ENCODE measurements at places on chromosomes 5 and 9.

DNA sequence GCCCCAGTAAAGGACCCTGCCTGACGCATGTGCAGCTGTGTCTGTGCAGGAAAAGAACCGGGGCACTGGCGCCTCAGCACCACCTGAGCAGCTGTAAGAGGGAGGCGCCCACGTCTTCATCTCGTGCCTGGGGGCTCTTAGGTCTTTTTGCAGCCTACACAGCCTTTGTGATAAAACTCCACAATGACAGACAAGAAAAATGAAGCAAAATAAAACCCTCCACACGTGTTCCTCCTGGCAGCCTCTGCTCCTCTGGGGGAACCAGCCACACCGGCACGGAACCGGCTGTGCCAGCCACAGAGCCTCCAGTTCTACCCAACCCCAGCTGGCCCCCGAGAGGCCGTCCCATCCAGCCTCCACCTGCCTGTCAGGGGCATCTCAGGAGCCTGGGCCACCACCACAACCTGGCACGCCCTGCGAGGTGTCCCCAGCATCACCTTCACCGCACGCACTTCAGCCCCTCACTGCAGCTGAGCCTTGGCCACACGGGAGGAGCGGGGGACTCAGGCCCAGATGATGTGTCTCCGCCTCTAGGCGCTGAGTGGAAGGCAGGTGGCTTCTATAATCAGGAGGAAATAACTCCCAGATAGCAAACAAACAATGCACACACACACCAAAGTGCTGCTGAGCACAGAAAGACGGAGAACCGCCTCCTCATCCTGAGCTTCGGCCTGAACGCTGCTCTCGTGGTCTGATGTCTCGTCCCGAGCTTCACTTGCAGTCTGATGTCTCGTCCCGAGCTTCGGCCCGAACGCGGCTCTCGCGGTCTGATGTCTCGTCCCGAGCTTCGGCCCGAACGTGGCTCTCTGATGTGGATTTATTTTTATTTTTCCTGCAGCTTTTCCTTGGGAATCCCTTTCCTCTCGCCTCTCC lies 28.6 kb upstream of the NSMF start:
- DNase-seq: no peak

- no peak for DNase-seq
Observed at GRCh38 chr5:132460846-132461568, 29.6 kb downstream of the IRF1 start.

DNA sequence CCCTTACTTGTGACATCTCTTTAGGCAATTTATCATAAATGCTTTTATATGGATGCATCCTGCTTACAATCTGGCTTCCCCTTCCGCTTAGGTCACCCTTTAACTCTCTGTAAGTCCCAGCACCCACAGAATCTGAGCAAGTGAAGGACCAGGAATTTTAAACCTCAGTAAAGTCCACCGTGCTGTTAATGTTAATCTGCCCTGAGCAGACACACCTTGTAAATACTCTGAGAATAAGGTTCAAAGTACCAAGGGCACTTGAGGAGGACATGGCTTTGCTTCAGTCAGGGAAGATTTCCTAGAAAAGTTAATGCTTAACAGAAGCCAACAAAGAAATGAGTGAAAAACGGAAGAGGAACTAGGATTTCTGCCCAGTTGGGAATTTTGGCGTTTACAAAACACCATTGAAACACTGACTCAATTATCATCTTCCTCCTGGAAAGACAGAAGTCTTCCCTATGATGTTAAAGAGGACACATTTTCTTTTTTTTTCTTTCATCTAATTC lies 26.4 kb upstream of the TTC39B start:
- no peak for DNase-seq

- no peak for DNase-seq
Observed at GRCh38 chr9:127162864-127163365, 40.5 kb upstream of the ANGPTL2 start.

DNA sequence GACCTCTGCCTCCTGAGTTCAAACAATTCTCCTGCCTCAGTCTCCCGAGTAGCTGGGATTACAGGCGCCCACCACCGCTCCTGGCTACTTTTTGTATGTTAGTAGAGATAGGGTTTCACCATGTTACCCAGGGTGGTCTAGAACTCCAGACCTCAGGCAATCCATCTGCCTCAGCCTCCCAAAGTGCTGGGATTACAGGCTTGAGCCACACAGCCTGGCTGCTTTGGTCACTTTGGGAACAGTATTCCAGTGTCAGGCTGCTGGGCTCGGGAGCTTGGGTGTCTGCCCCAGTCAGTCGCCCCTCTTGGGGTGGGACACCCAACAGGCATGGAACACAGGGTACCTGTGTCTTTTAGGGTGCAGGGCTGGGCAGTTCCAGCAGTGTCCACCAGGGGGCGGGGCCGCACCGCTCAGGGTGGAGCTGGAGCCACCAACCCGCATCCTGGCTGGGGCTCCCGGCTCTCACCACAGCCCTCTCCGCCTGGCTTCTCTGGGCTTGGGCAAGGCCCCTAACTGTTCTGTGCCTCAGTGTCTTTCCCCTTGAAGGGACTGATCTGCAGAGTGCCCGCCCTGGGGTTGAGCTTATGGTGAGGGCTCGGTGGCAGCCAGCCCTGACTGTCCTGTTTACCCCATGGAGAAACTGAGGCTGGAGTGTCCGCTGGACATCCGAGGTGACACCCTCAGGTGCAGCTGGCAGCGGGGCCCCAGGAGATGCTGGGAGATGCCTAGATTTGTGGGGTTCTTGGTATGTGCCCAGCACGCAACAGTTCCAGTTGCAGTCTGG lies 6.4 kb upstream of the RNU6ATAC start:
- no peak for DNase-seq

DNA sequence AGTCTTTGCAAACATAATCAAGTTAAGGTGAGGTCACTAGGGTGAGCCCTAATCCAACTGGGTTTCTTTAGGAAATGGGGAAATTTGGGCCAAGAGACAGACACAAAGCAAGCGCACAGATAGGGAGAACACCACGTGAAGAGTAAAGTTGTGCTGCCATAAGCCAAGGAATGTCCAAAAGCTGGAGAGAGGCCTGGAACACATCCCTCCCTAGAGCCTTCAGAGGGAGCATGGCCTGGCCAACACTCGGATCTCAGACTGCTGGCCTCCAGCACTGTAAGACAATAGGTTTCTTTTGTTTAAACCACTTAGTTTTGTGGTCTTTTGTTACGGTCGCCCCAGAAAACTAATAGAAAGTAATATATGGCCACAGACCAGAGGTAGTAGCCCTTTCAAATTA lies 8.1 kb upstream of the ROR2 start:
- DNase-seq: no peak
